ENCODE measurements at places on chromosomes 4 and X.

GRCh38 chr4:20260821-20261220 is 9.1 kb downstream of the SLIT2 start:
- no peak for DNase-seq
- H3K27me3 ChIP-seq, result peaks cover 7% of the 10 kb centered on the region
- H3K36me3 ChIP-seq, result no peaks in the 10 kb centered on the region
- no peak overlapping the region for H3K27ac ChIP-seq
- H3K4me3 ChIP-seq, result no peak overlapping the region

- H3K36me3 ChIP-seq, result no peaks in the 10 kb centered on the region
- no peak overlapping the region for H3K27ac ChIP-seq
- no peaks in the 10 kb centered on the region for H3K4me1 ChIP-seq
- DNase-seq, result no peak
- no peak overlapping the region for H3K4me3 ChIP-seq
- no peaks in the 10 kb centered on the region for H3K27me3 ChIP-seq
These were observed 109.1 kb downstream of the TASL start for GRCh38 chrX:30468471-30468870.

GRCh38 chrX:154805696-154806091 is 409 bp upstream of the MPP1 start:
- H3K27ac ChIP-seq, result peak overlapping the region; percentile 84
- H3K36me3 ChIP-seq, result no peaks in the 10 kb centered on the region
- H3K4me1 ChIP-seq, result peaks cover 50% of the 10 kb centered on the region
- H3K27me3 ChIP-seq, result peaks cover 5% of the 10 kb centered on the region

DNA sequence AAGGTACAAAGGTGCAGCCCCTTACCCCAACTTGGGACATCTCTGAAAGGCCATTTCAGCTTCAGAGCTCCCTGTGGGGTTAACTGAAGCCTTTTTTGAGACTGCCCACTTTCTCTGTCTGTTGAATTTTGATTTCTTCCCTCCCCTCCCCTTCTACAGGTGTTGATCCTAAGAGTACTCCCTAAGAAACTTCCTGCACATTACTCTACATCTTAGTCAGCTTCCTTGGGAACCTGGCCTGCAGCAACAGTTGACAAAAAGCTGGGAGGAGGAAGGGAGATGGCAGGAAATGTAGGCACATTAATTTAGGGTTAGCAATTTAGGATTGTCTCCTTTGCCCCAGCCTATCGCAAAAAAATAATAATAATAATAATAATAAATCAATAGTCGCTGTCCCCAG is 1.2 kb upstream of the IDS start:
- peaks cover 42% of the 10 kb centered on the region for H3K4me1 ChIP-seq
- peak overlapping the region; percentile 86 for H3K27ac ChIP-seq
- no peak overlapping the region for H3K4me3 ChIP-seq

Measured in activated CD4-positive, alpha-beta T cell treated with anti-CD3 and anti-CD28 coated beads, Interleukin-2, amount 10 ng/mL, durations not matched to agents 7 days and 5 days (primary cell).